ENCODE measurements at places on chromosomes 16 and 17. TPM values are rescaled to one million over a fixed set of nuclear protein-coding genes. Genes with fewer than 3 reads are reported as not detected.

GRCh38 chr17:44530896-44531418, 26.3 kb upstream of the FZD2 start:
- peaks cover 7% of the 10 kb centered on the region for H3K4me1 ChIP-seq
- H3K4me3 ChIP-seq = no peak overlapping the region
- H3K36me3 ChIP-seq = no peaks in the 10 kb centered on the region
- no peak overlapping the region for H3K27ac ChIP-seq

HIC1 gene
- 18.5 TPM for total RNA-seq

ICAM2 gene
- 6.5 TPM for total RNA-seq

PRKCB gene
- total RNA-seq = under 0.01 TPM

CCDC200 gene
- not detected for total RNA-seq

PRAC2 gene
- total RNA-seq = not detected
